Adrenal gland (tissue), 19 donors: ENCODE measurements at places on chromosomes 2 and 18.

DNA sequence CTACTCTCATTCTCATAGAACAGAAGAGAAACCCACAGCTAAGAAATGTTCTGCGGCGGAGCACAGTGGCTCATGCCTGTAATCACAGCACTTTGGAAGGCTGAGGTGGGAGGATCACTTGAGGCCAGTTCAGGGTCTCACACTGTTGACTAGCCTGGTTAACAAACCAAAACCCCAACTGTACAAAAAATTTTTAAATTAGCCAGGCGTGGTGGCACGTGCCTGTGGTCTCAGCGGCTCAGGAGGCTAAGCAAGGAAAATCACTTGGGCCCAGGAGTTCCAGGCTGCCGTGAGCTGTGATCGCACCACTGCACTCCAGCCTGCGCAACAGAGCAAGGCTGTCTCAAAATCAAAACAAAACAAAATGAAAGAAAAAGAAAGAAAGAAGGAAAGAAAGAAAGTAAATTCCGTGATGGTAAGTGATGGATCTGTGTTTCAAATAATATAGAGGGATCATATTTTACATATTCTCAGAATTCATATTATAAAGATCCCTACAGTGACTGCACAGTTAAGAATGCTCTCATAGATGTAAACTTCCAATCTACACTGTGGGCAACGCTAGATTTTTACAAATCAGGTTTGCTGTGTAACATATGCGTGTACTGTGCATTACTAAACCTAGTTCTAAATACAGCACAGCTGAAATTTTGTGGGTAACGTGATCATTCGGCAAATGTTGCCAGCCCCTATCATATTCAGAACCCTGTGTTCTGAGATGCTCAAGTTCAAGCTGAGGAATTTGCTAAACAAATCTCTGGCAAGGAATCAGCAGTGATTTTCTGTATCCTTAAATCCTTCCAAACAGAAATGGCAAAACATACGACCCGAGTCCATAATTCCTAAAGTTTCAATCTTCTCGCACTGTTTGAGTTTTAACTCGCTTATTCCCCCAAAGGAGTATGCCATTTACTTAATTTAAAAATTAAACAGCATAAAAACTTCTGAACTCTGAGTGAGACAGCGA lies 1.2 kb upstream of the RAB12 start:
- no peak for DNase-seq

DNA sequence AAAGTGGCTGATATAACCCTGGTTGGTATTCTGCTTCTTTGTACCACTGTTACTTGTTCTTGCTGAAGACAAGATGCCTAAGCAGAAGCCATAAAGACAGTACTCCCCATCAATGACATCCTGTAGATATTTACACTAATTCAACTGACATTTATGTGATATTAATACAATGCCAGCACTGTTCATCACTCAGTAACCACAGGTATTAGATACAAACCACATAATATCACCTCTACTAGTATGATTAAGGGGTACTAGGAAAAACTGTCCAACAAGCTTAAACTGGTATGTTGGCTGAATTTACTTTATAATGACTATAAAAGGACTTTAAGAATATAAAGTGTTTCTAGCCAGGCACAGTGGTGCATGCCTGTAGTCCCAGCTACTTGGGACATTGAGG lies 65.8 kb downstream of the RTN4 start:
- DNase-seq: no peak

DNA sequence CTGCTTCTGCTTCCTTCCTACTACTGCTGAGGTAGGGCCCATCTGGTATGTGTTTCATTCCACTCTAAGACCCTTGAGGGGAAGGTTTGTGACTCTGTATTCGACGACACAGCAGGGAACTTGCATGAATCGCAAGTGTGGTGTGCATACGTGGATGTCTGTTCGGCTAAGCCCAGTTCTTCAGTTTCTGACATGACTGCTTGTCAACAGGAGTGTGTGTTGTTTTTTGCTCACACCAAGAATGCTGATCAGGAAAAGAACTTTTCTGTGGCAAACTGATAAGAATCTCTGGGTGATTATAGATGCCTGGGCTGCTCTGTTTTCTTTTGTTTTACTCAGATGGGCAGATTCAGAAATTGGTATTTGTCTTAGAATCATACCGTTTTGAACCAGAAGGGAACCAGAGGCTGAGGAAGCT lies 22.0 kb downstream of the TNFRSF11A start:
- no peak for DNase-seq

- no peak for DNase-seq
Observed at GRCh38 chr2:220226076-220226475, 598.6 kb downstream of the SLC4A3 start.

DNA sequence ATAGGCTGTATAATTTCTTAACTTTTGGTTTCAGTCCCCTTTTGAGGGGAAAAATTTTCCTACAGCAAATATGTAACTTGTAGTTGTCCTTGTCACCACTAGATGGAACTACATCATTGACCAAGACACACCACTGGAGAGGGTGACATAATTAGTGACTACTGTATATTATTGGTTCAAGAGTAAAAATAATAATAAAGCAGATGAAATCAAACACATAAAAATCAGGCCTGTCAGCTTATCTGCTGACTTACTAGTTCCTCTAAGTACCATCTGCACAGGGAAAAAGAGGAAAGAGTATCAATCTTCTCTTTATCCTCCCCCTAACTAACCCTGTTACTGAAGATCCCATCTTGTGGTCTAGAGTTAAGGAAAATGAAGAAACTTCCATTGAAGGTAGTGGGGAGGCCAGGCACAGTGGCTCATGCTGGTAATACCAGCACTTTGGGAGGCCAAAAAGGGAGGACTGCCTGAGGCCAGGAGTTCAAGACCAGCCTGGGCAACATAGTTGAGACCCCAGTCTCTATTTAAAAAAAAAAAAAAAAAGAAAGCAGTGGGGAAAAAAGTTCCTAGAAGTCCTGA lies 29.6 kb upstream of the ENOSF1 start:
- no peak for DNase-seq

- no peak for DNase-seq
Observed at GRCh38 chr2:79004680-79005079, 20.8 kb upstream of the REG3G start.

DNA sequence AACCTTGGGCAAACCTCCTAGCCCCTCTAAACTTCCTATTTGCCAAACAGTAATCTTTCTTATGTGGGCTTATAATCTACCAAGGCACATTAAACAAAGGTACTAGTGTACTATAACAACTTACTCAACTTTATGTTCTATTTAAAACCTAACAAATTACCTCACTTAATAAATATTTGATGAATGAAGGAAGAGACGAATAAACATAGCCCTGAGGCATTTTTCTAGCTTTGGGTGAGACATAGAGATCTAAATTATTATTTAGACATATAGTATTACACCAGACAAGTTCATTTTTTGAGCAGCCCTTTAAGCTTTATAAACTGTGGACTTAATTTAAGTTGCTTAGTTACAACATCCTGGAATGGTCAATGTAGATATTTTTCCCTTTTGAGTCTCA lies 104.6 kb downstream of the UNC80 start:
- no peak for DNase-seq

DNA sequence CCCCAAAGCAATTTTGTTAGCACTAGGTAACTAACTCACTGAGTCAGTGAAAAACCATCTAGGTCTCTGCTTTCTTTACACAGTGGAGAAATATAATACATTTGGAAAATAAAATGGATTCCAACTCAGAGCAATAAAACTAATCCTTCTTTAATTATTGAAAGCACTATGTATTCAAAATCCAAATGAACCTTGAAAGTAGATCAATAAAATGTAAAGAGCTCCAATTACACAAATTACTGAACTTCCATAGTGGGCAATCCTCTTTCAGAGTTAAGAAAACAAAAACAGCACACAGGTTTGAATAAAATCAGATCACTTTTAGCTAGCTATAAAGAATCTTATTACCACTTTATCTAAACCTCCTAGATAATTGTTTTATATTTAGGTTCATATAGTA lies 208.1 kb downstream of the NR4A2 start:
- DNase-seq: no peak

GRCh38 chr18:63126134-63127069 lies 193.2 kb downstream of the BCL2 start:
- DNase-seq: no peak
